ENCODE measurements at places on chromosomes 1 and 21.
A peak's percentile ranks its signal among the peaks of the same experiment; 100 is the strongest.

DNA sequence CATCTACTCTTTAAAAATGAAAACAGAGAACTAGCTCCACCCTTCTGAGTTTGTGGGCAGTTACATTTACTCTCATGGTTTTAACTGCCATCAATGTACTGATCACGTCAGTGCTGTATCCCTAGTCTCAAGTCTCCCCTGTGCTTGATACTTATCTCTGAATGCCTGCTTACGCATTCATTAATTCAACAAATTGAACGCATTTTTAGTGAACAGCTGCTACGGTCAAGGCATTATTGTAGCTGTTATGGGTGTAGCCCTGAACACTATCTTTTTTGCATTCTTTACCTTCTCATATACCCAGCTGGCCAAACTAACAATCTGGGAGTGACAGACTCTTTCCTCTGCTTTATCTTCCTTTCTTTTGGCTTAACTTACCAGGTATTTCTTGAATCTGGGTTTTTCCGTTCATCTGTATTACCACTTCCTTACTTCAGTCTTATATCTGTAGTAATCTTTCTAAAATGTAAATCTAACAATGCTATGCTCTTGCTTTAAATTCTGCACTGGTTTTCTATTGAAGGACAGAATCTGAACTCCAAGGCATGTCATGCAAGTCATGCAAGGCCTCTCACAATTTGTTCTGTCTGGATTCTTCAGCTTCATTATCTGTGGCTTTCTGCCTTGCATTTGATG, 33.3 kb downstream of the SMG7 start:
- DNase-seq, result no peak
- H3K27me3 ChIP-seq, result no peaks in the 10 kb centered on the region
- H3K36me3 ChIP-seq, result no peaks in the 10 kb centered on the region
- H3K4me3 ChIP-seq, result no peak overlapping the region
- H3K27ac ChIP-seq, result no peak overlapping the region

DNA sequence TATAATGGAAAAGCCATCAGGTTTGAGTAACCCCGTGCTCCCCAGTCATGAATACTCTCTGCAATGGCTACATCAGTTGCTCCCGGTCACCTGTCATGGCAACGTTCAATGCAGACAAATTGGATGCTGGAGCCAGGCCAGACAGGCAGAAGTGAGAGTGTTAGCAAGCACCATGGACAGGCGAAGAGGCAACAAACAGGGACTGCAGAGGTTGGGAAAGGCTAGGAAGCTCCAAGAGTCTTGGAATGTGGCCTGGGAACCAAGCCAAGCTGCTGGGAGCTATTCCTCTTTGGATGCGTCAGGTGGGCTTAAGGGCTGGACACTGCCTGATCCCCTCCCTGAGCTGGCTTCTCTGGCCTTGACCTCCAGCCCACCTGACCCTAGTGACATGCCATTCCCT, 102.9 kb downstream of the ACTL8 start:
- H3K27ac ChIP-seq, result no peak overlapping the region
- H3K27me3 ChIP-seq, result no peaks in the 10 kb centered on the region
- H3K4me3 ChIP-seq, result no peak overlapping the region
- no peak for DNase-seq
- no peaks in the 10 kb centered on the region for H3K4me1 ChIP-seq
- no peaks in the 10 kb centered on the region for H3K36me3 ChIP-seq

DNA sequence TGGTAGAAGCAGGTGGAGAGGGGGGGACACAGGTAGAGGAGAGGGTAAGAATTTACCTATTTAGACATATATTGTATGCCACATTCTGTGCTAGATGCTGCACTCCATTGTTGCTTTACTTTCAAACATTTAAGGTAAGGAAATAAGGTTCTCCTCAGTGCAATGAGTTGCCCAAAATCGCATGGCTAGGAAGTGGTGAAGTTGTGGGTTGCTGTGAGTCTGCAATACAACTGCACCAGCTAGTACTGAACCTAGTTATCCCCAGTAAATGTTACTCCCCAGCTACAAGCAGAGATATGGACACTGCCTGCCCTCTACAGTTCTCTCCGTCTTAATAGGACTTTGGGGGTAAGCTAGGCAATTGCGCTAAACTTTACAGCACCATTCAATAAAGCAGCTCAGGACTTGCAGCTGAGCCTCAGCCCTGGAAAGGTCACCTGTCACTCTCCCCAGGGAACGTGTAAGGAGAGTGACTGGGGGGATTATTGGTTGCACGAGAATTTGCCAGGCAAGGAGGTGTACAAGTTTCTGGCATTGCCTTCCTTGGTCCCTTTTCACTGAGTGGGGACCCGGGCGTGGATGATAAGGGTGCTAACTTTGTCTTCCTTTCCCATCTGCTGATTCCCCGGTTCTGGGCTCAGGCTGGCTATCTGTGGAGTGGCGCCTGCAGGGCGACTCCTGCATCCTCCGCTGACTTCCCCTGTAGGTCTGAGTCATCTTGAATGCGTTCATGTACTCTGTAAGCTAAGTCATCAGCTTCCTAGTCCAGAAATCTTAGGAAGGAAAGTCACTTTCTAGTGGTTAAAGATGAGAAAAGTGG, 71.3 kb upstream of the CNTN2 start:
- H3K27ac ChIP-seq, result no peak overlapping the region
- no peak overlapping the region for H3K4me3 ChIP-seq
- no peak for DNase-seq
- no peaks in the 10 kb centered on the region for H3K4me1 ChIP-seq
- H3K36me3 ChIP-seq, result no peaks in the 10 kb centered on the region
- no peaks in the 10 kb centered on the region for H3K27me3 ChIP-seq

GRCh38 chr21:41168391-41169257, 664 bp downstream of the BACE2 start:
- peaks cover 12% of the 10 kb centered on the region for H3K27me3 ChIP-seq
- peak overlapping the region; percentile 96 for H3K27ac ChIP-seq
- peaks cover 15% of the 10 kb centered on the region for H3K4me1 ChIP-seq
- H3K36me3 ChIP-seq, result no peaks in the 10 kb centered on the region

GRCh38 chr1:61967750-61968149, 225.5 kb downstream of the PATJ start:
- no peaks in the 10 kb centered on the region for H3K4me1 ChIP-seq
- H3K27ac ChIP-seq, result no peak overlapping the region
- no peaks in the 10 kb centered on the region for H3K27me3 ChIP-seq
- no peak for DNase-seq
- H3K36me3 ChIP-seq, result peaks cover 27% of the 10 kb centered on the region

DNA sequence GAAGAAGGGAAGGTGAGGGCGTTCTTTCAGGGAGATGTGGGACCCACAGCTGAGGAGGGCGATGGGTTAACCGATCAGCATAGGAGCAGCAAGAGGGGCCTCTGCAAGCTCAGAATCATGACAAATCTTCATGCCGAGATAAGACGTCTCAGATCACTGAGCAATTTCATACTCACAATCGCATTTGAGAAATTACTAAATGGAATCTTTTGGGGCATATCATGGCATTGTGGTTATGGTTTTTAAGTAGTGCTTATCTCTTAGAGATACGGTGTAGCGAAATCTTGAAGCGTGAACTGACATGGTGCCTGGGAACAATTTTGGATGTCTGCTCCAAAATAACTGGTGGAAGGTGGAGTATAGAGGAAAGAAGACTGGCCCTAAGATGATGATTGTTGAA, 6.2 kb downstream of the TNNT2 start:
- H3K27me3 ChIP-seq, result peaks cover 97% of the 10 kb centered on the region
- DNase-seq, result no peak
- no peaks in the 10 kb centered on the region for H3K36me3 ChIP-seq
- no peaks in the 10 kb centered on the region for H3K4me1 ChIP-seq
- H3K4me3 ChIP-seq, result no peak overlapping the region

GRCh38 chr1:223776826-223777454, 64.6 kb downstream of the CAPN2 start:
- peaks cover 8% of the 10 kb centered on the region for H3K36me3 ChIP-seq
- no peaks in the 10 kb centered on the region for H3K27me3 ChIP-seq
- H3K4me3 ChIP-seq, result no peak overlapping the region

- no peaks in the 10 kb centered on the region for H3K4me1 ChIP-seq
- no peak overlapping the region for H3K4me3 ChIP-seq
- no peaks in the 10 kb centered on the region for H3K27me3 ChIP-seq
- no peak for DNase-seq
These were observed 656.1 kb downstream of the KIF26B start for GRCh38 chr1:245810789-245811337.

DNA sequence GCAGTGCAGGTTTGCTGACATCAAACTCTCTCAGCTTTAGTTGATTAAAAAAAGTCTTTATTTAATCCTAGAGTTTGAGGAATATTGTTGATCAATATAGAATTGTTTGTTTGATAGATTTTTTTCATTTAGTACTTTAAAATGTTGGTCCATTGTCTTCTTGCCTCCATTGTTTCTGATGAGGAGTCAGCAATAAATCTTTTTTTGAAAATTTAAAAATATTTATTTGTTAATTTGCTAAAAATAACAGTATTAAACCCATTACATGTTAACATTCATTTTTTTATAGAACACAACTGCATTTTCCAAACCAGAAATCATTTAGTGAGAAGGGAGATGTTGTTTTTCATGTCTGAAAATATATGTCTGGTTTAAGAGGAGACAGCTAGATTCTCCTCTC, 173.8 kb upstream of the USP24 start:
- no peaks in the 10 kb centered on the region for H3K27me3 ChIP-seq
- H3K4me1 ChIP-seq, result no peaks in the 10 kb centered on the region
- H3K4me3 ChIP-seq, result no peak overlapping the region
- H3K36me3 ChIP-seq, result no peaks in the 10 kb centered on the region
- no peak for DNase-seq

- no peak for DNase-seq
- peak overlapping the region; percentile 32 for H3K27ac ChIP-seq
- no peak overlapping the region for H3K4me3 ChIP-seq
These were observed 42.5 kb downstream of the NEK2 start for GRCh38 chr1:211632808-211633523.

- H3K27ac ChIP-seq, result no peak overlapping the region
- peaks cover 92% of the 10 kb centered on the region for H3K27me3 ChIP-seq
- DNase-seq, result no peak
- no peaks in the 10 kb centered on the region for H3K36me3 ChIP-seq
- peaks cover 14% of the 10 kb centered on the region for H3K4me1 ChIP-seq
These were observed 9.7 kb upstream of the ADGRB2 start for GRCh38 chr1:31773861-31774260.

- H3K36me3 ChIP-seq, result no peaks in the 10 kb centered on the region
- no peak for DNase-seq
- H3K27me3 ChIP-seq, result no peaks in the 10 kb centered on the region
- peak overlapping the region; percentile 88 for H3K4me3 ChIP-seq
These were observed 754 bp downstream of the PRRC2C start for GRCh38 chr1:171486048-171486519.

DNA sequence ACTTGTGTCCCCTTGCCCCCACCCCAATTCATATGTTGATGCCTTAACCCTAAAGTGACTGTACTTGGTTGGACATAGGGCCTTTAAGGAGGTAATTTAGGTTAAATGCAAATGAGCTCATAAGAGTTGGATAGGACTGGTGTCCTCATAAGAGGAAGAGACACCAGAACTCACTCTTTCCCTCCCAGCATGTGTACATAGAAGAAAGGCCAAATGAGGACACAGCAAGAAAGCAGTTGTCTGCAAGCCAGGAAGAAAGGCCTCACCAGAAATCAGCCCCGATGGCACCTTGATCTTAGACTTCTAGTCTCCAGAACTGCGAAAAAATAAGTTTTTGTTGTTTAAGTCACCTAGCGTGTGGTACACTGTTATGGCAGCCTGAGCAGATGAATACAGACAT, 45.5 kb downstream of the RAB3GAP2 start:
- no peaks in the 10 kb centered on the region for H3K36me3 ChIP-seq
- no peak overlapping the region for H3K27ac ChIP-seq
- no peak for DNase-seq
- H3K4me3 ChIP-seq, result no peak overlapping the region

- no peak overlapping the region for H3K27ac ChIP-seq
- H3K4me3 ChIP-seq, result no peak overlapping the region
- no peaks in the 10 kb centered on the region for H3K4me1 ChIP-seq
- no peaks in the 10 kb centered on the region for H3K27me3 ChIP-seq
- no peaks in the 10 kb centered on the region for H3K36me3 ChIP-seq
These were observed 351.6 kb upstream of the PLXNA2 start for GRCh38 chr1:208595745-208596144.

DNA sequence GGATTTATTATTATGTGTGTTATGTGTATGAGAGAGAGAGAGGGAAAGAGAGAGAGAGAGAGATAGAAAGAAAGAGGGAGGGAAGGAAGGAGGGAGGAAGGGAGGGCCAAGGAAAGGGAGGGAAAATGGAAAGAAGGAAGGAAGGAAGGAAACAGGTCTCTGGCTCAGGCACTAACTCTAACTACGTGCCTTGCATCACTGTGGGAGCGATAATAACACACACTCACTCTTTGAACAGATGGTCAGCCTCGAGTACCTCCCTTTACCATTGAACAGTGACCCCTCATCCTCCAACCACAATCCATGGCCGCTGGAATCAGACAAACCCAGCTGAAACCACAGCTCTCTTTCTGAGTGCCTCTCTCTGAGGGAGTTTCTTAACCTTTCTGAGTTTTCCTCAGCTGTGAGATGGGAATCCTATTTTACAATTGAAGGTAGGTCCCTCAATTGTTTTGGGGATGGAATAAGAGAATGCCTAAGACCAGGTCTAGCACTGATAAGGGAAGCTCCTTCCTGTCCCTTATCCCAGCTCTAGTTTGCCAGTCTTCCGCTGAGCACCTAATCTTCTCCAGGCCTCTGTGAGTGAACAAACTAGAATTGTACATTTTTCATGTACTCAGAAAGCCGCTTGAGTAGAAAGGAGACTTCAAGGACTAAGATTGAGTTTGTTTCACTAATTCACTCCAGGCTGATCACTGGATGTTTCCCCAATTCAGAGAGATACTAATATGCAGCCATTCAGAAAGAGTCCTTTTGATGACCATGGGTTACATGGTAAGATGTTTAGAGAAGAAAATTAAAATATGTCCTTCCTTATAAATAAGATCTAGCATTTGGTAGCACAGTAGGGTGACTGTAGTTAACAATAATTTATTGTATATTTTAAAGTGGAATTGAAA, 62.8 kb downstream of the IRF2BP2 start:
- H3K4me3 ChIP-seq, result no peak overlapping the region
- no peaks in the 10 kb centered on the region for H3K36me3 ChIP-seq
- H3K4me1 ChIP-seq, result peaks cover 38% of the 10 kb centered on the region
- no peak overlapping the region for H3K27ac ChIP-seq
- H3K27me3 ChIP-seq, result no peaks in the 10 kb centered on the region

DNA sequence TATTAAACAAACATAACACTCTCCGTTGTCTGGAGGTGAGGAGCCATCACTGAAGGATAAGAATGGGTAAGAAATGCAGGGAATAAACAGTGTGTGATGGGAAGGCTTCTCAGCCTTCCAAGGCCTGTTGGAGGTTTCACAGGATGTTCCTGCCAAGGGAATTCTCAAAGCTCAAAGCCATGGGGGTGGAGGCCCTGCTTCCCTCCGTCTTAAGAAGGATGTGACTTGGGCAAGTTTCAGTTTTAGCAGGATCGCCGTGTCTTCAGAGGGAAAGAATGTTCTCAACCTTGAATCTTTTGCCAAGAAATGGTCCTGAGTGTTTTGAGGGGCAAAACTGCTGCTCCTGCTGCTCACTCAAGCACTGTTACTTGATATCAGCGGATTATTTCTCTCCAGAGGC, 41.7 kb upstream of the IL20 start:
- H3K36me3 ChIP-seq, result no peaks in the 10 kb centered on the region
- no peak for DNase-seq
- peaks cover 4% of the 10 kb centered on the region for H3K4me1 ChIP-seq
- H3K4me3 ChIP-seq, result no peak overlapping the region
- H3K27ac ChIP-seq, result no peak overlapping the region
